ENCODE measurements at places on chromosomes 3 and 15.
A peak's percentile ranks its signal among the peaks of the same experiment; 100 is the strongest.

- DNase-seq = no peak
Observed at GRCh38 chr3:57009367-57009766, 51.1 kb upstream of the SPATA12 start.

DNA sequence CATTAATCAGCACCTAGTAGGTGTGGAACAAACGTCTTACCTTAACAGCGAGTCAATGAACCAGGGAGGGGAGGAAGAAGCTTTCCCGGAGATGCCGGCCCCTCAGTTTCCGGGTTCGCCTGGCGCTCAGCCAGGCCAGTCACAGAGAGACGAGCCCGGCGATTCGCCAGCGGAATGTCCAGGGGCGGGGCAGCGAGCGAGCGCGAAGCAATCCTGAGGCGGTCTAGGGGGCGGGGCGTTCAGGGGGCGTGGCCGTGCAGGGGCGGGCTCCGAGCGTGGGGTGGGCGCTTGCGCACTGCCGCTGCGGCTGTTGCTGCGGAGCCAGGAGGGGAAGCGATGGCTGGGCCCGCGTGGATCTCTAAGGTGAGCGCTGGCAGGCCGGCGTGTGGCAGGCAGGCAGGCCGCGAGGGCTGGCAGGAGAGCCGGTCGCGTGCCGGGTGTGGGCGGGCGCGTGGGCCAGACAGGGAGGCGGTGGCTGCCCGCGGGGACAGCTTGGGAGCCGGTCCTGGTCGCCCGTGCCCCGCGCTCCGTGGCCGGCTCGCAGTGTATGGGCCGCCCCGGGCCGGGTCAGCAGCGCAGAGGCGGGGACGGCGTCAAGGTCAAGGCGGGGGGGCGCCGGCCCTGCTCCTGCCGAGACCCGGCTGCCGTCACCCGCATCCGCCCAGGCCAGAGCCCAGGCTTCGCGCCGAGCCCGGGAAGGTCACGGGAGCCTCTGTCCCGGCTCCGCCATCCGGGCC lies at the start of gene IDH3A:
Gene IDH3A, plus strand, starts transcription at position 295 of the 737 bp plus-strand sequence. Its CDS starts 42 bp downstream, at position 337.
- peak; percentile 99 for DNase-seq

DNA sequence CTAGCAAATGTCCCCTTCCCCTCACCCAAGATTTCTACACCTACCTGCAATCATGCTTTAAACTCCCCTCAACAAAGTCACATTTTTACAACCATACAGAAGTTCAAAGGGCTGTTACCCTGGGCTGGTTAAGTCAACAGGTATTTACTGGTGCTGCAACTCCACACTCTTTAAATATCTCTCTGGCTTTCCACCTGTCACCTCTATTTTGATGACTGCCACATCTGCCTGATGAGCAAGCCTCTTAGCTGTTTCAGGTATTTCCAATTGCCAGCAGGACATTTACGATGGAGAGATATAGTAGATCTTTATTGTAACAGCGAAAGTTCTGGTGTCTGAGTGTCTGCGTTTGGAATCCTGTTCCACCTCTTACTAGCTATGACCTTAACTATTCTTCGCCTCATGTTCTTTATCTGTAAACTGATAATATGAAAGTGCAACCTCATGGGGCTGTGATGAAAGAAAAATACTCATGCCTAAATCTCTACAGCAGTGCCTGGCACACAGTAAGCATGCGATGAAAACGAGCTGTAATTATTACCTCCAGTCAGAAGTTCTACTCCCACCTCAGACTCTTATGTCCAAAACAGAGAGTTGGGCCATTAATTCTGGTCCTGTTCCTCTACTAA lies 44.2 kb upstream of the TPM1 start:
- no peak for DNase-seq

DNA sequence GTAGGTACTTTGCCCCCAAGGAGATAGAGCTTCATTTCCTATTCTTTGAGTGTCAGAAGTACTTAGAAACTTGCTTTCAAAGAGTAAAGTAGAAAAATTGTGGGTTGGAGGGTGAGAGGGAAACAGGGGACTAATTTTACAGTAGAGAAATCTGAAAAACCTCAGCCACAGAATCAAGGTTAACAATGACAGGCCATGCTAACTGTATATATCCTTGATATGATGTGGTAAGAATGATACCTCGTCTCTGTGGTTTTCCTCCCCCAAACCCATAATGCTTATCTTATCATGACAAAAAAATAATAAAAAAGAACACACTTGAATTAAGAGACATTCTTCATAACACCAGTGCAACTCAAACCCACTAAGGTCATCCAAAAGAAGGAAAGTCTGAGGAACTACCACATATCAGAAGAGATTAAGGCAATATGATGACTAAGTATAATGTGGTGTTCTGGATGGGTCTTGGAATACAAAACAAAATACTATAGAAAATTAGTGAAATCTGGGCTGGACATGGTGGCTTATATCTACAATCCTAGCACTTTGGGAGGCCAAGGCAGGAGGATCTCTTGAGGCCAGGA lies 360.4 kb downstream of the ULK4 start:
- DNase-seq = no peak

GRCh38 chr3:58052373-58053273 lies 44.4 kb downstream of the FLNB start:
- peak; percentile 12 for DNase-seq

DNA sequence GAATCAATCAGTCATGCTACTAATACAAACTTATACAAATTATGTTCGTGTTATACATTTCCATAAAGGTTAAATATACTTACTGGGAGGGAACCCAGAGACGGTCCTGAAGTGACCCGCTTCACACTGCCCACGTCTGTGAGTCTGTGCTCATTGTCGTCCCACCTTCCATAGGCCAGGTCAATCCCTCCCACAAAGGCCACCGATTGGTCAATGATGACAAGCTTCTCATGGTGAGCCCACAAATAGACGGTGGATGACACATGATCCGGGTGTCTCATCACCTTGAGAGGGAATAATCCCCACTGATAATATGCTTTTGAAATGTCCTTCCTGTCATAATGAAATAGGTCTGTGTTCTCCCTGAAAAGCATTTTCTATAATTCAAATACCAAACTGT lies 121.7 kb downstream of the PLD1 start:
- no peak for DNase-seq

- DNase-seq = no peak
Observed at GRCh38 chr15:92149029-92149428, 244.7 kb upstream of the ST8SIA2 start.
